Hindlimb muscle (tissue), 1 donor: ENCODE measurements at places on chromosomes 1 and 21. TPM values are rescaled to one million over a fixed set of nuclear protein-coding genes. Genes with fewer than 3 reads are reported as not detected.

The CHODL gene
- 89.6 TPM for polyA plus RNA-seq

The MFN2 gene
- 64.6 TPM for polyA plus RNA-seq

DNA sequence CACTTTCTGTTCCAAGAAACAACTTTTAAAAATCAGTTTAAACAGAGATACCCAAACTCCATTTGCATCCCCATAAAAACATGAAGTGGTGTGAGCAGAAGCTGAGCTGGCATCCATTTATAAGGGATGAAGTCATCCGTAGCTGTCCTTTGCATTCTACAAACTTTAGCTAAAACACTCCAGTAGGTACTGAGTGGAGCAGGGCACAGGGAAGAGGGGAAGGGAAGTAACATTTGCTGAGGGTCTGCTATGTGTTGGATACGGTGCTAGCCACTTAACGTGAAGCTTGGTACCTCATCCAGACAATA, 32.9 kb downstream of the VWA5B1 start:
- no peak for DNase-seq

GRCh38 chr1:49728377-49728776, 295.4 kb downstream of the AGBL4 start:
- DNase-seq = no peak
